NCI-H2081 treated with DMSO at 0.1 percent for 48 hours (cell line): ENCODE measurements at places on chromosomes 5 and 9.
A peak's percentile ranks its signal among the peaks of the same experiment; 100 is the strongest.

- no peak for DNase-seq
Observed at GRCh38 chr5:25458628-25459027, 813.9 kb upstream of the CDH10 start.

DNA sequence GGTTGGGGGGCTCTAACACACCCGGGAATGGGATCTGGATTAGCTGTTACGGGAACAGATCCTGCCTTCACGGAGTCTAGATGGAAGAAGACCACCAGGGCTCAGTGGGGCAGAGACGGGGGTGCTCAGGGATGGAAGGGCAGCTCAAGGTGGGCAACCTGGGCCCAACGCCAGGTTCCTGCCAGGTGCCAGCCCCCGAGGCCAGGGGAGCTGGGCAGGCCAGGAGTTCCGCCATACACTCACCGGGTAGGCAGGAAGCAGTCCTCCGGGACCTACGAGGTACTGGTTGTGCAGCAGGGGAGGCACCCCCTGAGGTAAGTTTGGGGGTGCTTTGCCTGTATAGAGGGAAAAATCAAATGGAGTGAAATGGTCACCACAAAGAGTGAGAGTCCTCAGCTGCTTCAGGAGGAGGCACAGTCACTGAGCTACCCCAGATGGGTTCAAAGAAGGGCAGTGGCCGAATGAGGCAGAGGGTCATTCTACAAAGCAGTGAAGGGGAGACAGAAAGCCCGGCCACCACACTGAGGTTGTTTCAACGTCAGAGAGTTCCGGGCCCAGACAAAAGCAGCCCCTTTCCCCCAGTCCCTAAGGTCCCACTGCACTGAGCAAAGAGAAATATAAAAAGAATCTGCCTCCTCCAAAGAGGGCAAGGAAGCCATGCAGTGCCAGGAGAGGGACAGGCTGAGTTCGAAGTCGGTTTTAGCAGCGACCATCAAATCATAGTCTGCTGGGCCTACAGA, 110.0 kb downstream of the UBE2R2 start:
- no peak for DNase-seq

DNA sequence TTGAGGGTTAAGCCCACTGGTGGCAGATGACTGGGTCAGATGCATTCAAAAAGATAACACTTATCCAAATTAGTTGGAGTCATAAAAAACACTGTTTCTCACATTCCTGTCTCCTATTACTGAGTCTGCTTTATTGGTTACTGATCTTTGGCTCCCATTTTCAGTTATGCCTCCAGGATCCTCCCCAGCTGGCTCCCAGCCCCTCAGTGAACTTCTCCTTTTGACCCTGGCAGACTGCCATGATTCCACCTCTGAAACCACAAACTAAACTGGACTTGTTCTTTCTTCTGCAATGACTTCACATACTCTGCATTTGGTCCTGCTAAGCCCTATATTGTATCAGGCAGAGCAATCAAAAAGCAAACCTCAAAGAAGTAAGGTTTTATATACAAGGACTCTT, 860.8 kb upstream of the DMAC1 start:
- no peak for DNase-seq

DNA sequence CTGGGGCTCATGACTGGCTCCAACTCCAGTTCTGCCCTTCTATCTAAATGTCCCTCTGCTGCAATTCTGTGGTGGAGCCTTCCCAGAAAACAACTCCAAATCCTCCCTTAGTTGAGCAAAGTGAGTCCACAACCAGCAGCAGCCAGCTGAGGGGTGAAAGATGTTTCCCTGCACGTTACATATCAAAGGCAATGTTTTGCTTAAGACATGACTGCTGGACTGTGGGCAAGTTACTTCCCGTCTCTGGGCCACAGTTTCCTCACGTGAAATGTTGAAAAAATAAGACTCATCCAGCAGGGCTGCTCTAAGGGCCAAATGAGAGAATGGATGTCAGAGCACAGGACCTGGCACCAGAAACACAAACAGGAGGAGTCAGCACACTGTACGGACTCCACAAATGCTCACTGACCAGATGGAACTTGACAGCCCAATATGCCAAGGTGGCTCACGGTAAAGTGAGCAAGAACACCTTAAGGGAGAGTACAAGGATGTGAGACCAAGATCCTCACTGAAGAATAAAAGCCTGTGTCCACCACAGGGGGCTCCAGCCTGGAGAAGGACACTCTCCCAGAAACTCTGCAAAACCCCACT, 138.4 kb upstream of the ABCA1 start:
- DNase-seq, result no peak

DNA sequence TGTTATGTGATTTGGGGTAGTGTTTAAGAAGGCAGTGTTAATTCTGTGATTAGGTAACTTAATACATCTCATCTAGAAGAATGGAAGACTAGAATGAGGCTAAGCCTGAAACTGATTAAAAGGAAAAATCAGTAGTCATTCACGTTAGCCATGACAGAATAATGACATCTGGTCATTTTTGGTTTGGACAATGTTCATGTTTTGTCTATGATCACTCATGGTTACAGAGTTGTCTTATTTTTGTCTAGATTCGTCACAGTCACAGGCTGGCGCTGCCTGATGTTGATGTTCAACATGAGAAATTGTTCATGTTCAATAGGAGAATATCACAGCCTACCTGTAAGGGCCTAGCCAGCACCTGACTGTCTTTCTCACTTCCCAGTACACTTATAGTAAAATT, 9.5 kb upstream of the DOCK2 start:
- DNase-seq, result no peak

GRCh38 chr5:163889369-163889768, 383.9 kb downstream of the MAT2B start:
- no peak for DNase-seq

GRCh38 chr9:123323196-123324013, 32.6 kb upstream of the CRB2 start:
- no peak for DNase-seq

DNA sequence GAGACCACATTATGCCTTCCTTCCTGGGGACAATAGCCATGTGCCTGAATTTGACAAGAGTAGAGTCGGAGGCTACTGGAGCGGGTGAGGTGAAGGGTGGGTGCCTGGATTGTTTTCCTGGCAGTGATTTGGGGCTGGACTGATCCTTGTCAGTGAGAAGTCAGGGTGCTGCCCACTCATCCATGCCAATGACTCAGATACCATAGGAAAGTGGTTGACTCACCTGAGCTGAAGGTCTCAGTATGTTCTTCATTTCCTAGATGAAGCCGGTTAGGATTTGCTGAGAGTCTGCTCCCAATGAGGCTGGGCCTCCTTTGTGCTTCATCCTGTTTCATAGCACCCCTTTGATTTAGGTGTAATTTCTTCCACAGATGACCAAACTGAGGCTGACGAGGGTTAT, 366.0 kb downstream of the KDM4C start:
- no peak for DNase-seq

- DNase-seq, result no peak
Observed at GRCh38 chr5:169893010-169893409, 87.3 kb downstream of the INSYN2B start.

DNA sequence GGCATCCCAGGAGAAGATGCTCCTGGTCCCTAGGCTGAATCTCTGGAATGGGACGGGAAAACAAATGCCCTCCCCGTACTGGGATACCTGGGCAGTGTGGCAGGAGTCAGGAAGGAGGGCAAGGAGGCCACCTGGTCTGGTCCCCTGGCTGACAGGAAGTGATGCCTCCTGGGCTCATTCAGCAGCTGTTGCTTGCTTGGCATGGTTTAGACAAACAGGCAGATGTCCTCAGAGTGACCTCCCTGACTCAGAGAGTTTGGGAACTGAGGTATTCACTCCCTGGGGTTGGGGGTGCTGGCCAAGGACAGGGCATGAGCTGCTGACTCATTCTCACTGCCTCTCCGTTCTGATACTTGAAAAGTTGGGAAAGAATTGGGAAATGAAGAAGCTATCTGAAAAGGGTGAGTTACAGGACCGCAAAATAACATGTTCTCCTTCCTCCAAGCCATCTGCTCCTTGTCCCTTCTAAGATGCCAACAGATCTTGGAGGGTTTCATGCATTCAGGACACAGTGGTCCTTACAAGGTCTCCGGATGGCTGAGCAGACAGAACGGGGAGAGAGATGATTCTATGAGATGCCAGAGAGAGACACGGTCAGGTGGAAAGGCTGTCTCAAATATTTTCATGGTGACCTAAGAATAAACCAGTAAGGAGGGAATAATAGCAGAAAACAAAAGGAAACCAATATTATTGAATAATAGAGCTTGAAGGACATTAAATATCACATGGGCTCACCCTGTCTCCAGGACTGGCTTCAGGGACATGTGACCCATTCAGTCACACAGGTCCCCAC, 534.5 kb downstream of the BNC2 start:
- no peak for DNase-seq

DNA sequence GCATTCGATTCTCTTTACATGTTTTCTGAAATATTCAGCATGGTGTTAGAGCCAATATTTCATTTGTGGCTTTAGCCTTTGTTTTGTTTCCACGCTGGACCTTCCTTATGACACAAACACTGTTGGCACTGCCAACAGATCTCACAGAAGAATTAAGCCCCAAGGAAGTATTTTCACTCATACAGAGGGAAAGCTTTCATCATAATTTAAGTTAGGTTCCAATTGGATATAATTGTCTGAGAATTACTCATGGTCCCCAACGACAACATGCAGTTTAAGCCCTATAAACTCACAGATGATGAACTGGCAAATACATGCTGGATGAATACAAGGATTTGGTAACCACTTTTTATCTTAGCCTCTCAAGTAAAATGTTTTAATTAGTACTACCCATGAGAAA, 259.5 kb downstream of the EBF1 start:
- no peak for DNase-seq

- no peak for DNase-seq
Observed at GRCh38 chr5:53946405-53947100, 363.8 kb downstream of the ARL15 start.

DNA sequence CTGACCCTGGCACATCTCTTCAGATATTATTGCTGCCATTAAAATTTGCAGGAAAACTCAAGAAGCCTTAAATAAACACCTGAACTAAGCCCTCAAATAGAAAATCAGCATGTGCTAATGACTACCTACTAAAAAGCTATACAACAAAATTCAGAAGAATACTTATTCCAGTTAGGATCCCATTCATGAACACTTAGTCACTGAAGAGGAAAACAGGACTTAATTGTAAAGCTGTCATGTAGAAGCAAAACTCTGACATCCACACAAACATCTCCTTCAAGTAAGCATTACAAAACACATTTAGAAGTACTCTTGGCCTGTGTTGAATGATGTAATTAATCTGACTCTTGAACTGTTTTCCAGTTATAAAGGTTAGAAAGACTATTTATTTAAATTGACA, 19.9 kb downstream of the ELL2 start:
- no peak for DNase-seq

GRCh38 chr9:122777935-122778627, 10.7 kb upstream of the OR5C1 start:
- no peak for DNase-seq

- no peak for DNase-seq
Observed at GRCh38 chr5:113181409-113181808, 204.8 kb downstream of the DCP2 start.

- DNase-seq, result no peak
Observed at GRCh38 chr9:111597852-111598732, 1.4 kb downstream of the PTGR1 start.

GRCh38 chr5:82540301-82540700, 262.1 kb upstream of the RPS23 start:
- no peak for DNase-seq

GRCh38 chr5:118371973-118372831, 616.1 kb downstream of the DTWD2 start:
- no peak for DNase-seq

- DNase-seq, result no peak
Observed at GRCh38 chr5:76714751-76715485, 1.0 kb upstream of the F2R start.

DNA sequence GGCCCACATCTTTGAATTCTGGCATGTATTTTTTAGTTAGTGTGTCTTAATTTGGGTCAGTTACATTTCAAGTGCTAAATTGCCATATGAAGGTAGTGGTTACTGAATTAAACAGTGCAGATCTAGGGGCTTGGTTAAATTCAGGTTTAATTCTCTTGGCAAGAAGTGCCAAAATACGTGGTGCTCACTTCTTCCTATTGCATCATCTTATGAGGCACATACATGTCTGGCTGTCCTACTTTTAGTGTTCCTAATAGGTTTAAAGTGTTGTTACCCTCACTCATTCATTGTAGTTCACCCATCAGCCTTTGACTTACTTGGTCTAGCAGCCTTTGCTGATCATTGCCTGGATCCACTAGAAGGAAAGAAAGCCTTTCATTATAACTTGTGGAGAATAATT, 59.5 kb downstream of the RPS6 start:
- no peak for DNase-seq

- no peak for DNase-seq
Observed at GRCh38 chr9:127267793-127268525, 3.4 kb downstream of the GARNL3 start.

- no peak for DNase-seq
Observed at GRCh38 chr5:170565072-170565471, 61.3 kb downstream of the KCNIP1 start.

DNA sequence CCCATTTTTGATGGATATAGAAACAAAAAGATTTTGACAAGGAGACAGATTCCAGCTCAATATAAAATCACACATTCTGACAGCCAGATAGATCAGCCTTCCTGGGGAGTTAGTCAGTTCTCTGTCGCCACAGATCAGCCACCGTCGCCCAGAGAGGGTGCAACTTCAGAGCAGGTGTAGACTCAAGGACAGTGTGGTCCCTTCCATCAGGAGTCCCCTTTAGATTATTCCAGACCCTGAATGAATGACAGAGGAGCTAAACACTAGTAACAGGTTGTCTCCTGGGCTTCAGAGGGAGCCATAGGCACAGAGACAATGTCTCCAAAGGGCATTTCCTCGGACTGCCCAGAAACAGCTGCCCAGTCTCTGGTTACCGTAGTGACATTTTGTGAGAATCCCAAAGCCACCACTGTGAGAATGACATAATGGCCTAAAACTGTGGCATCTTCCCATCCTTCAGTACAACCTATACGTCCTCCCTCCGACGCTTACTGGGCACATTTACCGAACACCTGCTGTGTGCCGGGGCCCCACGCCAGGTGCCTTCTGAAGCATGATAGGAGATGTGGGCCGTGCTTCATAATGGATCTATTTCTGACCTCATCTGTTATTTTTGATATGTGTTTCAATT, 47.4 kb upstream of the SLC2A8 start:
- peak; percentile 4 for DNase-seq

GRCh38 chr9:122193651-122194050, 33.9 kb downstream of the MORN5 start:
- DNase-seq, result no peak

DNA sequence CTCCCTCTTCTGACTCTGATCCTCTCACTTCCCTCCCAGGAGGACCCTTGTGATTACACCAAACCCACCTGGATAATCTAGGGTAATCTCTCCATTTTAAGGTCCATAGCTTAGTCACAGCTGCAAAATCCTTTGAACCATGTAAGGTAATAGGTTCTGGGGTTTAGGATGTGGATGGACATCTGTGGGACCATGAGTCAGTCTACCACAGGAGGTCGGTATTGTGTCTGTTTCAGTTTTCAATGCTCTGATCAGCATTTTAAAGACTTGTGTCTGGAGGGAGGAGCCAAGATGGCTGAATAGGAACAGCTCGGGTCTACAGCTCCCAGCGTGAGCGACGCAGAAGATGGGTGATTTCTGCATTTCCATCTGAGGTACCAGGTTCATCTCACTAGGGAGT, 112.6 kb downstream of the CAVIN4 start:
- no peak for DNase-seq
